ENCODE measurements at places on chromosomes 2 and 18.

DNA sequence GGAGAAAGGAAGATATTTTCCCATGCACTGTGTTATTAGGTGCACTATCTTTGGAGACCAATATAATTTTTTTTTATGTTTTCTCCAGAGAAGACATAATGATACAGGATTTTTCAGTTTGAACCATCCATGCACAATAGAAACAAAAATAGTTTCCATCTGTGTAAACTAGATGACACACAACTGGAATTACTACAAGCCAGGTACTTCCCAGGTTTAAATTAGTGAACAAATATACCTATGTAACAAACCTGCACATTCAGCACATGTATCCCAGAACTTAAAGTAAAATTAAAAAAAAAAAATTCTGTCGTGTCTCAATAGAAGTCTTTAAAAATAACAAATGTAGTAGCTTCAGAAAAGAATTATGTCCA is 1616.8 kb upstream of the ACVR2A start:
- no peak for DNase-seq

DNA sequence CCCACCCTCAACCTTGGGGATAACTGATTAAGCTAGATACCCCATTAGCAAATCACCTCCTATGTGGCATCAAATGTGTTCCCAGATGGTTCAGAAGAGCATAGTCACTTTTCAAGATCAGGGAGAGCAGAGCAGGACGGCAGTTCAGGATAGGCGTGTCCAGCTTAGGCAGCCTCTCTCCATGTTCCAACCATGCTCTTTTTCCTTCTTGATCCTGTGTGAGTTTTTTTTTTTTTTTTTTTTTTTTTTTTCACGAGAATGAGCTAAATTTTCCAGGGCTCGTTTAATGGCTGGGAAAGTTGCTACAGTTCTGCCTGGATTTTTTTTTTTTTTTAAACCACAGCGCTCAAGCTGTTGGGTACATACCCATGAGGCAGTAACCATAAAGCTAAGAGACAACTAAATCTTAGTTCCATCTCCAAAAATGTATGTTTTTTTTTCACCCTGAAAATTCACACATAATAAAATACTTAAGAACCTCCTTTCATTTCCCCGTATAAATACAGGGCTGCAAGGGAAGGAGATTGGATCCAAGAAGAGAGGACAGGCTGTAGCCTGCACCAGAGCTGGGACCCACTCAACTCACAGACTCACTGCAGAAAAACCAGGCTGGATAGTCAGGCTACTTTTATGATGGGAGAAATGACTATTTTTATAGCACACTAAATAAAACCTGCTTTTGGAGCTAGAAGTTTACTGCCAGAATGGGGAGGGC is 244.3 kb downstream of the SETBP1 start:
- DNase-seq, result no peak

GRCh38 chr2:100429726-100430125 is 12.3 kb upstream of the CHST10 start:
- no peak for DNase-seq

DNA sequence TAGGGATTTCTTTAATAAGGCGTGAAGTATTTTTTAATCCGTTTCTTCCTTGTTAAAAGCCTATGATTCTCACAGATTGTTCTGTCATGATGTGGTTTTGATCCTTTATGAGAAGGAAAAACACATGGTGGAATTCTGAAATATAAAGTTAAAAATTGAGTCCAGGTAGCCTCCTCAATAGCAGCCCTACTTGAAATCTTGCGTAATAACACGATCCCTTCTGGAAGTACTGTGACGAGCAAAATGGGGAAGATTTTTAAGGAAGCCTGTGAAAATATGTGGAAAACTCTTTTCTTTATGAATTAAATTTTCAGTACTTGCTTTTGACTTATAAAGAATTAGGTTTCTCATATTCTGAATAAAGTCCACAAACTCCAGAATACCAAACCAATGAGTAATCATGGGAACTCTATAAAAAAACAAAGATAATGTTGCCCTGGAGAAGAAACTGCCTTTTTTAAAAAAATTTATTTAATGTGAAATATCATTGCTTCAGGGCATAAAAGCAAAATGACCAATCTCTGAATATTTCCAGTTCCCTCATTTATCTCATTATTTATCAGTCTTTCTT is 476.4 kb upstream of the ZEB2 start:
- DNase-seq, result no peak

DNA sequence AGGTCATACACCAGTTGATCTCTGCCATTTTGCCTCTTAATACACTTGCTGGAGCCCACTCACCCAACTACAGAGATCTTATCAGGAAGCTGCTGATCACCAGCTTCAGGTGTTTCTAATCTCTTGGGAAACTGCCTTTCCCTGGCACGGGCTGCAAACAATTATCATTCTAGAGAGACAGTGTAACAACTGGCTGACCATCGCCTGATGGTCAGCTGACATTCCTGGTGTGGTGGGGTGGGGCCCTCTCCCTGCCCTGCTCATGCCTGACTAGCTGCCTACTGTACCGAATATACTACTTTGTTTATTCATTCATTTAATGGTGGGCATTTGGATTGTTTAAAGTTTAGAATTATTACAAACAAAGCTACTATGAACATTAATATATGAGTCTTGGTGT is 311.5 kb downstream of the CBLN2 start:
- DNase-seq, result no peak

DNA sequence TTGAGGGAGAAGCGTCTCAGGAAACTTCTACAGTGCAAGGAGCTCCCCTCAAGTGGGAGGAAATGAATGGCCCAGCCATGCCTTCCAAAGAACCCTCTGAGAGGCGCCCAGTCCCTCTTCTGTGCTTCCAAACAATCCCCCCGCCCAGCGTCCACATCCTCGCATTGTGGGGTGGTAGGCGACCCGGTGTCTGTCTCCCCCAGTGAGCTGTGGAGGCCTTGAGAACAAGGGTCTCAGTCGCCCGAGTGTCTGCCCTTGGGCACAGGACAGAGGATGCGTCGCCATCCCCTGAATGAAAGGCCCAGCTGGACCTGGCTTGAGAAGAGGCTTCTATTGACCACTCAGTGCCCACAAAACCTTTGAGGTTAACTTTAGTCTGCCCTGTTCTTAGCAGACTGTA is 29.7 kb downstream of the INPP5D start:
- no peak for DNase-seq

GRCh38 chr2:204692790-204693189 is 147.5 kb downstream of the PARD3B start:
- DNase-seq, result no peak

DNA sequence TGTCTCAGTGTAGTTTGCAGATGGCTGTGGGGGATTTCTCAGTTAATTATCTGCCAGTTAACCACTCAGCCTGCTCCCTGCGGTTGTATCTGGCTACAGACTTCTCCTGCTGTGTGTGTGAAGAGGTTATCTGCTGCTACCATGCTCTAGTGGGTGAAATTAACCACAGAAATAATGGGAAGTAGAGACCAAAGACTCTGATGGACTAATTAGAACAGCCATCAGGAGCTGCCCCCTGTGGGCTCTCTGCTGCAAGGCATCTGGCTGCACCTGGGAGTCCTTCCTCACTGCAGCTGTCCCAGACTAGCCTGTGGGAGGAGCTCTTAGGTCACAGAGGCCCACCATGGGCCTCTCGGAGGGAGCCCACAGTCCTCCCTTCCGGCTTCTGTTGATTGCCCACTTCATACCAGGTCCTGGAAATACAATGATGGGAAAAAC is 66.6 kb downstream of the CTIF start:
- no peak for DNase-seq

- no peak for DNase-seq
Observed at GRCh38 chr2:65073879-65074565, 17.8 kb downstream of the CEP68 start.

DNA sequence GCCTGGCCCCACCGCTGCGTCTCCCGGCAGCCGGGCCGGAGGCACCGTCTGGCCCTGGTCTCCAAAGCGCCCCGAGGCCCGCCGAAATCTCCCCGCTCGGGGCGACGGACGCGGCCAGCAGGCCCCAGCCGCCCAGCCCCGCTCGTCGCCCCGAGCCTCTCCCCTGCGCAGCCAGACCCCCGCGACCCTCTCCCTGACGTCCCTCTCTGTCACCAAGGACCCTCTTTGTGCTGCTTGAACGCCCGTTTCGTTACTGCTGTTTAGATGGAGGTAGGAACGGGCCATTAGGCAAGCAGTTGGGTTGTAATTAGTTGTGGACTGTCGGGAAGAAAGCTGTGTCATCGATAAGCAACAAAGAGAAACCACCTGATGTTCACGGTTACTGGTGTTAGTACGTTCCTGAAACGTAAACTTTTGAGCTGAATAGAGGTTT is 686 bp downstream of the UBXN4 start:
- peak; percentile 38 for DNase-seq

DNA sequence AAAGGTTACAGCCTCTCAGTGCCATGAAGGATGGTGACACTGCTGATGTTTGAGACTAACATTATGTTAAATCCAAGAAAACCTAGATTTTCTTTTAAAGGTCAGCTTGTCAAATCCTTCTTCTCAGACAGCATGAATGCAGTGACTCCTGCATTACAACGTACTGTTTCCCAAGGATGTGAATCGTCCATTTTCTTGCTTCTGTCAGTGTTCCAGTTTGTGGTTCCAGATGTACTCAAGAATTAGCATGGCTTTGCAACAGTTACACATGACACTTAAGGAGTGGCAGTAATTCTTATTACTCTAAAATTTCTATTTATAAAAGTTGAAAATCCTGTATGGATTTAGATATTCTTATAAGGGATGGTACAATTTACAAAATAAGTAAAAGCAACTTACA is 1.5 kb upstream of the TTC39C start:
- DNase-seq, result no peak

DNA sequence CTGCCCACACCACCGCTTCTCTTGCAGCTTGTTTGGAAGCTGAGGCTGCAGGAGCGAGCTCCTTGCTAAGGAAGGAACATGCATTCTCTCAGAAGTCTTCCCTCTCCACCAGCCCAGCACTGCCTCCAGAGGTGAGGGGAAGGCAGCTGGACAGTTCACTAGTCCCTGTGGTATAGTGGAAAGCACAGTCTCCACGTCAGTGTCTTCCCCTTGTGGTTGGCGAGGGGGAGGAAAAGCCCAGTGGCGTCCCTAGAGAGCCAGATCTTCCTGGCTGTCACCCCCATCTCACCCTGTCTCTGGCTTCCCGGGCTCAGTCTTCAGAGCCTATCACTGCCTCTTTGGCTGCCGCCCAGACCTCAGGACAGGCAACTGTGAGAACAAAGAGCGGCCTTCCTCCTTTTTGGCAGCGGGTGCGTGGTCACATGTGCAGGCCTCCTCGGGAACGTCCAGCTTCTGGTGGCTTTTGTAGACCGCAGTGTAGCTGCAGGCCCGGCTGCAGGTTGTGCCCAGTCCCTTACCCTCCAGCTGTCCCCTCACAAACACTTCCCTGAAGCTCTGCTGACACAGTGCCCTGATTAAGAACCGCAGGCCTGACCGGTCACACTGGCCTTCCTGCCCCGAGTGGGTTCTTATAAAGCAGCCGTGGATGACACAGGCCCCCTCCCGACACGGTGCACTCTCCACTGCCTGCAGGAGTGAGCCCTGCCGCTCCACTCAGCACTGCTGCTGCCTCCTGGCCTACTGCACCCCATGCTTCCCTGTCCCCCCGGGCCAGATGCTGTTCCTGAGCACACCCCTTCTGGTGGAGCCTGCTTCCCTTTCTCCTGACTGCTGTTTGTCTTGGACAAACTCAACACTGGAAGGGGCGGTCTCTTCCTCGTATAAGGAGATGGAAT is 90.9 kb downstream of the RNF144A start:
- DNase-seq, result no peak

GRCh38 chr2:71756280-71756906 is 303.0 kb downstream of the DYSF start:
- no peak for DNase-seq

DNA sequence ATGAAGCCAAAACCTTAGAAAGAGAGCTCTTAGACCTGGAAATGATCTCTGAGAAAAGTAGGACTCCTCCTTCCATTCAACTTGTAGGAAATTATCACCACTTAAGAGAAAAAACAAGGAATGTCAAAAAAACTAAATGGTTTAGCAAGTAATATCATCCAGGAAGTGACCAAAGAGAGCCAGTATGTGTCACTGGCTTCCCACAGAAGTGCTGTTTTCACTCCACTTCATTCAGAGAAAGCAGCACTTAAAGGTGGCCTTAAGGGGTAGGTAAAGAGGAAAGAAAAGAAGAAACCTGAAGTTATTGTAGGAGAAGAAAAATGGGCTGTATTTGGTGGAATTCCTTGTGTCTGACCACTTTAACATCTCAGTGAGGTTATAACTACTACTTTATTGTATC is 414.4 kb upstream of the ETAA1 start:
- DNase-seq, result no peak

GRCh38 chr18:6610466-6610865 is 119.0 kb upstream of the ARHGAP28 start:
- no peak for DNase-seq

GRCh38 chr2:109331896-109332848 is 203.2 kb downstream of the SH3RF3 start:
- DNase-seq, result no peak

GRCh38 chr2:68434981-68435380 is 32.1 kb downstream of the FBXO48 start:
- DNase-seq, result no peak

DNA sequence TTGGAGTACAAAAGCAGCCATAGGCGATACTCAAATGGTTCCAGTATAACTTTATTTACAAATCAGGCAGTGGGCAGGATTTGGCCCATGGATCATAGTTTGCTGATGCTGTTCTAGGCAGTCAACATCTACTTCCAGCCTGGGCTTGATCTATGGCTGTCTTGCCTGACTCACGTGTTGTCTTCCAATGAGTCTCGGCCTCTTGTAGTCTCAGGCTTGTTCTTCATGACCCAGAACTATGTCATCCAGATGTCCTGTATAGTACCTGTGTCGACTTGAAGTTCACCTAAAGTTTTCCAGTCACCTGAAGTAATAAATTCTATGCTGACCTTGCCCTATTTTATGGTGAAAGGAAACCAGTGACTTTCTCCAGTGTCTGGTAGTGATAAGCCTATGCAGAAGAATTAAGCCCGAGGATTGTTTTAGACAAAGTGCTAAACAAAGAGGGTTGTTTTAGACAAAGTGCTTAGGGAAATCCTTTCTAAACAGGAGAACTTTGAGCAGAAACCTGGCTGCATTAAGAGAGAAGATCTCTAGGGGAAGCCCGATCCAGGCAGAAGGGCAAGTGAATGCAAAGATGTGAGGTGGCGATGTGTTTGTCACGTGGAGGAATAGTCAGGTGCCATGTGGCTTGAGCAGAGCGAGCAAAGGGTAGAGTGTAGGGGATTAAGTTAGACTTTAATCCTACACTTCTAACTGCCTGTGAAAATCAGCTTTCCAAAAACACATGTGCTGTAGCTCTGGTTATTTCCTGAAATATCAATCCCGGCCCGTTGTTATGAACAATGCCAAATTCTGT is 8.5 kb upstream of the THNSL2 start:
- DNase-seq, result no peak

DNA sequence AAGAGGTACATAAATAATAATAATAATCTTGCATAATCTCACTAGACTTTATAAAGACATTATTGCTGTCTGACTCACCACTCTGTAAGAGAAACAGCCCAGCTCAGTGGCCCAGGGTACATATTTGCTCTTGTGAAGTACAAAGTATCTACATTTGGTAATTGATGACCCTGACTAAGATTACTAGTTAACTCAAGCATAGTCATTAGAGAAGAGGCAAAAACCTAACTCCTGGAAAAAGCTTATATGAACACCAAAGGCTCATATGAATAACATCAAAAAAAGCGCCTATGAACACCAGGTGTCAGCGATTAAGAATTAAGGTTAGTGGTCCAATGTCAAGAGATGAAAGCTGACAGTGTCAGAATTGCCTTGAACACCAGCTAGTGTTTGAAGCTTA is 38.4 kb downstream of the RAD51AP2 start:
- DNase-seq, result no peak

GRCh38 chr2:26578581-26578980 is 62.6 kb downstream of the CIB4 start:
- no peak for DNase-seq

- DNase-seq, result no peak
Observed at GRCh38 chr2:200329384-200329783, 22.9 kb downstream of the SPATS2L start.
